Ecto neural progenitor cell (in vitro differentiated cells): ENCODE measurements at places on chromosomes 4 and X.

- no peak for DNase-seq
These were observed 969 bp downstream of the STIM2 start for GRCh38 chr4:26861434-26862186.

GRCh38 chrX:10507876-10508275 lies 112.5 kb downstream of the MID1 start:
- no peak for DNase-seq

DNA sequence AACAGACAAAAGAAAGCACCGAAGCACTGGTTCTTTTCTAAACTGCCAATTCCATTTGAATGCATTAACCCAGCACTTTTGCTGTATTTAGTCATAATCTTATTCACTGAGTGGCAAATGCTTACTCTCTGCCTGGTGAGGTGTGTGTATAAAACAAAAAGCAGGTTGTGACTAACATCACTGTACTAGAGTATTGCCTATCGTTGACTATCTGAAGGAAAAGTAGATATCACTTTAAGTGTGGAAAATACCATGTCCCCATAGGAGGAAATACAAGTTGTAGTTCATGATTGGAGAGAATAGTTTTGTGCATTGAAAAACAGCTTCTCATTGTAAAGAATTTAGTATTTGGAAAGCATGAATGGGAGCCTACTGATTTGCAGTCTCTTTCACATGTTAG lies 2.7 kb downstream of the PDLIM5 start:
- no peak for DNase-seq

GRCh38 chr4:185276036-185276435 lies 66.6 kb downstream of the SNX25 start:
- DNase-seq, result no peak

- DNase-seq, result no peak
These were observed 60.0 kb downstream of the SYNPO2 start for GRCh38 chr4:118948545-118949144.

DNA sequence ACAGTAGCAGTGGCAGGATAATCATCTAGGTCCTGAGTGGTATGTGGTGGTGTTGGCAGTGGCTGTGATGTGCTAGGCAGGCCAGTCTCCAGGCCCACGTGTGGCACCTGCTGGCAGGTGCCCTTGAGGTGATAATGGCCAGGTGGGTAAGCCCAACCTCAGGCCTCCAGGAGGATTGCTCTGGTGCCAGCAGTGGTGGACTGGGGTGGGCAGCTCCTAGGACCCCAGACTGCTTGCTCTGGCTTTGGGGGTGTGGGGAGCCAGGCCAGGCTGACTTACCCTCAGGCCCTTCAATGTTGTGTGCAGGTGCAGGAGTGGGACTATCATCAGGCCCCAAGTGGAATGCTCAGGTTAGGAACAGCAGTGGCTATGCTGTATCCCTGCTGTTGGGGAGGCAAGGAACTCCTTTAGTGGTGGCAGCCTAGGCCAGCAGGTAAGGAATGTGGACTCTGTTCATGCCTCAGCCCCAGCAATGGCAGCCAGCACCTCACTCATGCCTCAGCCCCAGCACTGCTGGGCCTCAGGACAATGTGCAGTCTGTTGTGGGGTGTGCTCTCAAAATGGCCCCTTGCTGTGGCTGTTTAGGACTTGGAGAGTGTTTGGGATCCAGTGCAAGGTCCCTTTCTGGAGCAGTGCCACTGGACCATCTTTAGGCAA lies 24.3 kb downstream of the SERPINA7 start:
- no peak for DNase-seq

GRCh38 chr4:109302361-109303139 lies at the start of gene COL25A1:
COL25A1 (minus strand) TSS chr4:109302658.
- DNase-seq, result peak; percentile 94

DNA sequence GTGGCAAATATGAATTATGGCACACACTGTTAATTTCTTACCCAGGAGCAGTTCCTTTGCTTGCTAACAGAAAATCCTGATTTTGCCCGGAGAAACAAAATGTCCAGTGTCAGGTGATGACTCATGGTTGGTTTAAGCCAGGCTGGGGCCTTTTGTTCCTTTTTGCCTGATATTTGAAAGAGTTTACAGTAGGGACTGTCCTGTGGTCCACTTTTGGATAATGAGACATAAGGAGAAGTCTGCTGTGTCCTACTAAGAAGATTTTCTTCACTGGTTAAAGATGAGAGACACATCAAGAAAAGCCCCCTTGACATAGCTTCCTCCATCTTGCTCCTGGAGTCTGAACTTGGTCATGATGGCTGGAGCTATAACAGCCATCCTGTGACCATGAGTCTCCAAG lies 12.1 kb upstream of the DRD5 start:
- no peak for DNase-seq

DNA sequence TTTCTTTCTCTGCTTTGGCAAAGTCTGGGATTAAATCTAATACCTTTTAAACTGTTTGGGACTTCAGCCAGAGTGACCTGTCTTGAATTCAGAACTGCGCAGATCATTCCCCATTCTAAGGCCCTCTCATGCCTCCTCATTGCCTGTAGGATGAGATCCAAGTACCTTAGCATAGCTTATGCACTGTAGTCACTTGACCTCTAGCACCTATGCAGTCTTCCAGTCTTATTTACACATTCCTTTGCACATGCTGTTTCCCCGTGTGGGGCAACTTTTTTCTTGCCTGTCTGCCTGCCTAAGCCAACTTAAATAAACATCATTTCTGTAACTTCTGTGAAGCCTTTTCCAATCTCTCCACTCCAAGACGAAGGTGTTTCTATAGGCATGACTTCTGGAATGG lies 68.4 kb downstream of the AR start:
- DNase-seq, result no peak

- no peak for DNase-seq
These were observed 5.2 kb downstream of the UGDH start for GRCh38 chr4:39522068-39522467.

- DNase-seq, result no peak
These were observed 48.5 kb upstream of the FRMPD4 start for GRCh38 chrX:12089740-12090139.

DNA sequence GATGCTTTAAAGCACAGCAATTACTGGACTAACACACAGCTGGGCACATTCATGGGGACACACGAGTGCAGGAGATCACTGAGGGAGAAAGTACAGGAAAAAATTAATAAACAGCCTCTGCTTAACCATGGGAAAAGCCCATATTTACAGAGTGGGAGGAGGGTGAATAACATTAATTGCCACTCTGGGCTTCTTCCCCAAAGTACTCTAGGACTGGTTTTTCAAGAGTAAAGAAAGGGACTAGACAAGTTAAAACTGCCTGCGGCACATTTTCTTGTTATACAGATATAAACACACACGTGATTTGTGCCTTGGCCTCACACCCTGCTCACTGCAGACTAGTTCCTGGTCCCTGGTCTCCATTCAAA lies 179.7 kb upstream of the TET2 start:
- DNase-seq, result no peak

DNA sequence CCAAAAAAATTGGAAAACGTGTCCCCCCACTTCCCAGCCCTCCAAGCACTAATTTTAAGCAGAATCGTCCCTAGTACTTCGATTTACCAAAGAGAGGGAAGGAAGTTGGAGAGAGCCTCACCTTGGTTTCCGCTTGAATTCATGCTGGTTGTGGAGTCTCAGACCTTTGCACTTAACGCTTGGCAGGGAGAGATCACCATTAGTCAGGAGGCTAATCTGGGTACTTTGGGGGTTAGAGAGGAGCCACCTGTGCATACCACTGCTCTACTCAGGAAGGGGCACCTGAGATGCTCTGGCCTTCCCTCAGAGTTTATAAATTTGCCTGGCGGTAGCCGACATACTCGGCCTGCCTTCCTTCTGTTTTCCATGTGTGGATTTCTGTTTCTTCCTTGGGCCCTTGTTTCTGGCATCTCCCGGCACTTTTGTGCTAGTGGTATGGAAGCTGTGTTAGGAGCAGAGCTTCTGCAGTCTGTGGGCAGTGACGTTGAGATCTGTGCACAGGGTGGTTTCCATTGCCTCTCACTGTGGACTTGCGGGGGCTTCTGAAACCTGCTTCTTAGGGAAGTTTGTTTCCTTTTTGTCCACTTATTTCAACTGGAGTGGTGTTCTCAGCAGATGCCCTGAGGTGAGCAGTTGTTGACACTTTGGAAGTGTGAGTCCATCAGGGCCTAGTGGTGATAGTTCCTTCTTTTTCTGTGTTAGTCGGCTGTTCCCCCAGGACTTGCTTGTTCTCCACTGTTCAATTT lies 104.2 kb downstream of the TMEM131L start:
- DNase-seq, result no peak

- no peak for DNase-seq
These were observed 1026.9 kb upstream of the SLIT2 start for GRCh38 chr4:19224820-19225219.

DNA sequence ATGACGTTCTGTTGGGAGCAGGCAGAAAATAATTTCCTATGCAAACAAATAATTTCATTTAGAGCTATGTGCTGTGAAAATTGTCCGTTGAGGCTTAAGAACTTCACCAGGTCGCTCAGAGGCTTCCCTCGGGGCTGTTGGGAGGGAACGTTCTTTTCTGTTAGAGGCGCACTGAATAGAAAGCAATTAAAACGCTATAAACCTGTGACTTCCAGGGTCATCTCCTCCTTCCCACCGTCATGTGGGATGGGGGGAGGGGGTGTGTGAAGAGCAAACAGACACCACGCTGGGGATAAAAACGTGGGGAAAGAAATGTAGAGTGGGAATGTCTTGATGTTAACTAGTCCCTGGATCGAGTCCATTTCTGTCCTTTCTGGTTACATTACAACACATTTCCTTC lies 35.2 kb upstream of the ZNF518B start:
- DNase-seq, result no peak

- no peak for DNase-seq
These were observed 114.4 kb upstream of the WDR44 start for GRCh38 chrX:118231464-118231863.

DNA sequence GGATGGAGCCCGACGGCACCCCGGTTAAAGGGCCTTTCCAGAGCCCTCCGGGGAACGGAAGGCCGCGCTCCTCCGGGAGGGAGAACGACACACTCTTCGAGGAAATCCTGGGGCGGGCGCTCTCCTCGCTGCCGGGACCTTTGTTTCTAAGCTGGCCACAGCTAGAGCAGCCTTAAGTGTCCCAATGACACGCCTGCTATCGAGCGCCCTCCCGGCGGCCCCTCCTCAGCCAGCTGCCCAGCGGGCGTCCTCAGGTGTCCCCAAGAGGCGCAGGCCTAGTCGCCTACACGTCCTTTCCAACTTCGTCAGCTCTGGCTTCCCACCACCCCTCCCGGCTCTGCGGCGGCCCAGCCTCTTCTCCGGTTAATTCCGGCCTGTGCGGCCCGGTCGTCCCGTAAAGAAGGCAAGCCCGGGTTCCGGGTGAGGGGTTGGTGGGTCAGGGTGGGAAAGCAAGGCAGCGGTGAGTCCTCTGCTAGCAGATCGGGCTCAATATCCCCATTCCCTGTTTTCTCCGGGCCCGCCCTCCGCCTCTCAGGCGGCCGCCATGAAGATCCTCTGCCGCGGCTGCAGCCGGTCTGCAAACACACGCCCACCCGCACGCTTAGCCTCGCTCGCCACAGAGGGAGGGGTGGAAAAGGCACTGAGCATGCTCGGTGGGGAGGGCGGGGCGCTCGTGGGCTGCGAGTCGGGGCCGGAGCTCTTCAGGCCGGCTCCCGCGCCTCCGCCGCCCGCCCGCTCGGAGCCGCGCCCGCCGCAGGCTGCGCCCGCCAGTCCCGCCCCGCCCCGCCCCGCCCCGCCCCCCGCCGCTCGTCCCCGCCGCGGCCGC lies at the start of gene RAP1GDS1:
Gene RAP1GDS1 (plus strand): TSS at position 806 of the 826 bp plus-strand sequence. CDS start 182 bp downstream, outside the sequence.
- peak; percentile 96 for DNase-seq

GRCh38 chr4:39881789-39882188 lies 95.9 kb downstream of the PDS5A start:
- no peak for DNase-seq

GRCh38 chr4:161577579-161578301 lies 586.1 kb downstream of the FSTL5 start:
- DNase-seq, result no peak

DNA sequence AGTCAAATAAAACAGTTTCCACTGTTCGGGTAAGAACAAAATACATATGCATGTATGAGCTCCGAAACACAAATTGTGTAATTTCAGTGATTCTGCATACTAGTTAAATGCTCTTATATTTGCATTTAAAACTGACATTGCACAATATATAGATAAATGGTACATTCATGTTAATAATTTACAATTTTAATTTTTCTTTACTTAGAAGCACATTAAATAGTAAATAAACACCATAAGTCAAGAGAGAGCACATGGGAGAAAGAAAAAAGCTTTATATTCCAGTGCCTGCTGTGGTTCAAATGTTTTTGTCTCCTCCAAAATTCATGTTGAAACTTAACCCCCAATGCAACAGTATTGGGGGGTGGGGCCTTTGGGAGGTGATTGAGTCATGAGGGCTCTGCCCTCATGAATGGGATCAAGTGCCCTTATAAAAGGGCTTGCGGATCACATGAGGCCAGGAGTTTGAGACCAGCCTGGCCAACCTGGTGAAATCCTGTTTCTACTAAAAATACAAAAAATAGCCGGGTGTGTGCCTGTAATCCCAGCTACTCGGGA lies 322.9 kb downstream of the BCOR start:
- DNase-seq, result no peak
